Astrocyte of the cerebellum (primary cell): ENCODE measurements at places on chromosomes 3 and 15.

- no peak for DNase-seq
These were observed 131.4 kb upstream of the UBE2E2 start for GRCh38 chr3:23071758-23072157.

- no peak for DNase-seq
These were observed 610.7 kb upstream of the GRM7 start for GRCh38 chr3:6250167-6250566.

- no peak for DNase-seq
These were observed 1009.6 kb downstream of the ROBO2 start for GRCh38 chr3:78049521-78049920.

- DNase-seq, result peak; percentile 38
These were observed 30.7 kb downstream of the C3orf38 start for GRCh38 chr3:88180398-88180999.

GRCh38 chr15:87268675-87269074, 987.9 kb downstream of the NTRK3 start:
- DNase-seq, result no peak
